Inflammatory macrophage (primary cell): ENCODE measurements at places on chromosomes 2 and 18.

GRCh38 chr2:8831516-8831915 lies 5.9 kb downstream of the KIDINS220 start:
- DNase-seq = no peak

DNA sequence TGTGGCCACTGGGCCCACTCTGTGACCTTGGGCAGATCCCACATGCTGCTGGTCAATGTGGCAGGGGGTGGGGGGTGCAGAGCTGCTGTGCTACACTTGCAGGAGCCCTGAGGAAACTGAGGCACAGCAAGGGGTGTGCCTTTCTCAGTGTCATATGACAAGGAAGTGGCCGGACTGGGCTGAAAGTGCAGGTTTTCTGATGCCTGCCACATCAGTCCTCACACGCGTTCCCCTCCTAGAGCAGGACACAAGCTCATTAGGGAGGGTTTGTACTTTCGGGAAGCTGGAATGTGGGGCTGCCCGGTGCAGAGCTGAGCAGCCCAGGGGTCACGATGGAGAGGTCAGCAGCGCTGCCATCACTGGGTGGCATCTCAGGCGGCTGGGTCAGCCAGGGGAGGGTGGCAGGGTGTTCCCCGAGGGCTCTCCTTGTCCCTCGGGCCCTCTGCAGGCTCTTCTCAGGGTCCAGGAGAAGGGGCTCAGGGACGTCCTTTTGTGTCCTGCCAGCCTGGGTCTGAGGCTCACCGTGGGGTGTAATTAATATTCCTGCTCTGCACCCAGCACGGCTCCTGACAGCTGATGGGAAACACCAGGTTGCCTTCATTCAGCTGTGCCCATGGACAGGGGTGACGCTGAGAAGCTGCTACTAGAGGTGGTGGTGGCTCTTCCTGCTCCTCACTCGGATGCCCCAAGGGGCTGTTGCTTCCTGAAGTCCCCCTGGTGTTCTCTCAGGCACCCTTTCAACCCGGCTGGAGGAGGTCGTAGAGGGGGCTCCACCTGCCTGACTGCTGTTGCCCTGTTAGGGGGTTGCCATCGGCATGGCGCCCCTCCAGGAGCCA lies 62.1 kb upstream of the HDAC4 start:
- no peak for DNase-seq

DNA sequence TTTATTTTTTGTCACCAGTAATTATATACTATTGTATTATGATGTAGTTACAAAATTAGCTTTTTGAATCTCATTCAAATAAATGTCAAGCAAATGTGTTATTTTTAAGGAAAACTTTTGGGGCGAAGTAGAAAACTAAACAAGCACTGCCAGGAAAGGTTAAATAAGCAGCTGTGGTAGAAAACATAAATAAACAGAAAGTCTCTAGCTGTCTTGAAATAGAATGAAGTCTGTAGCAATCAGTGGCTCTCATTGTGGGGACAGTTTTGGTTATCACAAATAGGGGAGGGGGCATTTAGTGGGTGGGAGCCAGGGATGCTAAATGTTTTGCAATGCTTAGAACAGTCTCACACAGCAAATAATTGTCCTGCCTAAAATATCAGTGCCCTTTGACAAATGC lies 3.4 kb downstream of the INSIG2 start:
- no peak for DNase-seq

- DNase-seq = no peak
Measured at GRCh38 chr2:128497461-128497860, 178.8 kb upstream of the HS6ST1 start.

GRCh38 chr2:222525811-222526210 lies 101.5 kb downstream of the SGPP2 start:
- no peak for DNase-seq

DNA sequence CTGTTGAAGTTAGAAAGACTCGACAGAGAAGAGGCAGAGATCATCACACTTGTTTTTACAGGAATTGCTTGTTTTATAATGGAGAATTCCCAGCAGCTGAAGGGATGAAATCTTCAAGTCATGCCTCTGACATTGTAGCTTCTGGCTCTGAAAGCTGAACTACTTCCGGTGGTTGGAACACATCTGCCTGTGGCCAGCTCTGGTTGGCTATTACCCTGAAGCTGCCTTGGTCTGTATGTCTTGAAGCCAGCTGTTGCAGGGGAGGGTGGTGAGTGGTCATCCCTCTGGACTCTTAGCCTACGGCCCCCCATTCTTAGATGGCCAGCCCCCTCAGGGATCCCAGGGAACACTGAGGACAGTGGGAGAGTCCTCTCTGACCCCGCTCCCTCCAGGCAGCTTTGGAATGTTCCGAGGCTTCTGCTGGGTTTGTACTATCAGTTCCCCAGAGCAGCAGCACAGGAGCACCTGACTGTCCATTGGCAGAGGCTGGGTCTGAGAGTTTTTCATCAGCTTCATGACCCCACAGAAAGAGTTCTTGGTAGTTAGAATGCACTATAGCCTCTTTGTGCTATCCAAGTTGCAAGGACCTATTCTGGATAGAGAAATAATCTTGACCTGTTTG lies 87.4 kb upstream of the CAPN13 start:
- DNase-seq = no peak

- DNase-seq = no peak
Measured at GRCh38 chr18:54254265-54254758, 15.0 kb upstream of the POLI start.

GRCh38 chr18:76908277-76908676 lies 85.9 kb downstream of the ZNF236 start:
- no peak for DNase-seq
